HepG2 (cell line): ENCODE measurements at places on chromosomes 11 and 22. TPM values are rescaled to one million over a fixed set of nuclear protein-coding genes. Genes with fewer than 3 reads are reported as not detected.

GRCh38 chr22:42933485-42934091, 76.5 kb upstream of the ARFGAP3 start:
- H3K4me3 ChIP-seq: no peak overlapping the region
- H3K27me3 ChIP-seq: no peaks in the 10 kb centered on the region
- peaks cover 8% of the 10 kb centered on the region for H3K36me3 ChIP-seq
- DNase-seq: peak; percentile 33

DNA sequence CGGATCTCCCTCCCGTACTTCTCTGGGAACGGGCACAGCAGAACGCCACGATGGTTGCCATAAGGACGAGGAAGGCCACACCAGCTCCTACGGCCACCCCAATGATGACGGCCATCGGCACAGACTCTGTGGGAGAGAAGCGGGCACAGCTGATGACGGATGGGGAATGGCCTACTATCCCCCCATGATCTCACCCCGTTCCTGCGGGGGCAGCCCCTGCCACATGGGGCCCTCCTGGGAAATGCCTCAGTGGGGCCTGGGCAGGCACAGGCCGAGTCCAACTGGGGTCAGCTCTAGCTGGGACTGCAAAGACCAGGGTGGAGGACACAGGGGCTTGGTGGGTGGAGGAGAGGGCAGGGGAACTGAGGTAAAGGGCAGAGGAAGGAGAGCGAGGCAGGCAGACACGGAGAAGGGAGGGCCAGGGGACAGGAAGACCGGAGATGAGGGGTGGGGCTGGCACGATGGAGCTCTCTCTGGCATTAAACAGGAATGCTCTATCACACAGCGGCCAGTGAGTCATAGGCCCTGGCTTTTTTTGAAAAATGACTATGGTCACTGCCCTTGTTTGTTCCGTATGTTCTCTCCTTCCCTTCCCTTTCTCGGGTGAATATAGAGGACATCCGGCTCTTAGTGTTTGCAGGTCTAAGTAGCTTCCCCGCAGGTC, 76.0 kb downstream of the ST3GAL4 start:
- DNase-seq: peak; percentile 27
- H3K36me3 ChIP-seq: no peaks in the 10 kb centered on the region
- H3K27me3 ChIP-seq: no peaks in the 10 kb centered on the region; the same call in 1 of the 2 replicates
- peaks cover 11% of the 10 kb centered on the region for H3K4me1 ChIP-seq
- no peak overlapping the region for H3K27ac ChIP-seq

DNA sequence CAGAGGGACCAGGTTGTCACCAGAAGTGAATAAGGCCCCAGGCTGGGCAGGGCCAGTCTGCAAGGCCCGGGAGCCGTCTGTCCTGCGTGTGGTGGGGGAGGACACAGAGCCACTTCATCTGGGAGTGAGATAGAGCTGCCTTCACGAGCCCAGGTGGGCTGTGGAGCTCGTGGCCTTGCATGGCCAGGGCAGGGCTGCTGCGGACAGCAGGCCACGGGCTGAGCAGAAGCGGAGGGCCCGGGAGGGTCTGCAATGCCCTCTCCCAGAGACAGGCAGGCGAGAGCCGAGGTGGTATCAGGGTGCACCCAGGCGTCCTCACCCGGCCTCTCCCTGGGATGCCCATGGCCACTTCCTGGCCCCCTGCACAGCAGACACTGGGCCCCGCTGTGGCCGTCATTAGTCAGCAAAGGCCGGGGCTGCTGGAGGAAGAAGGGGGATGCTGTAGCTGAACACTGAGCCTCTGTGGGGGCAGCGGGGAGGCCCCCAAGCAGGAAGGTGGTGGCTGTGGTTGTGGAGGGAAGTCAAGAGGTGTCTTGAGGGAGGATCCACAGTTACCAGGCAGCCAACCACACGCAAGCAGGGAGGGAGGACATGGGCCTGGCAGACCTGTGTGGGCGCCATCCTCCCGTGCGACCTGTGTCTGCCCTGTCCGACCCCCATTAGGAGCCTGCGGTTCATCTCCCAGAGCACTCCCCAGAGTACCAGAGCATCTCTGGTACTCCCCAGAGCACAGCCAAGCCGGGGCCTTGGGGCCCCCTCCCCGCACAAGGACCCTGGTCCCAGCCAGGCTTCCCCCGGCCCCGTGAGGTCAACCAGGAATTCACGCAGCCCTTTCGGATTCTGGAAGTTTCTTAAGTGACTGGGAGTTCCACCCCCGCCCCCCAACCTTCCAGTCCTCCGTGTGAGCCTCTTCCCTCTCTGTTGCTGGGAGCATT, 1109.5 kb downstream of the BRD1 start:
- DNase-seq: no peak
- H3K27me3 ChIP-seq: no peaks in the 10 kb centered on the region
- no peak overlapping the region for H3K4me3 ChIP-seq
- peaks cover 17% of the 10 kb centered on the region for H3K36me3 ChIP-seq
- no peak overlapping the region for H3K27ac ChIP-seq
- no peaks in the 10 kb centered on the region for H3K4me1 ChIP-seq

- H3K36me3 ChIP-seq: no peaks in the 10 kb centered on the region
- no peak overlapping the region for H3K27ac ChIP-seq
- peaks cover 40% of the 10 kb centered on the region for H3K4me1 ChIP-seq
- DNase-seq: no peak
- H3K27me3 ChIP-seq: peaks cover 58% of the 10 kb centered on the region
These were observed 1.5 kb downstream of the A4GALT start for GRCh38 chr22:42719133-42719532.

DNA sequence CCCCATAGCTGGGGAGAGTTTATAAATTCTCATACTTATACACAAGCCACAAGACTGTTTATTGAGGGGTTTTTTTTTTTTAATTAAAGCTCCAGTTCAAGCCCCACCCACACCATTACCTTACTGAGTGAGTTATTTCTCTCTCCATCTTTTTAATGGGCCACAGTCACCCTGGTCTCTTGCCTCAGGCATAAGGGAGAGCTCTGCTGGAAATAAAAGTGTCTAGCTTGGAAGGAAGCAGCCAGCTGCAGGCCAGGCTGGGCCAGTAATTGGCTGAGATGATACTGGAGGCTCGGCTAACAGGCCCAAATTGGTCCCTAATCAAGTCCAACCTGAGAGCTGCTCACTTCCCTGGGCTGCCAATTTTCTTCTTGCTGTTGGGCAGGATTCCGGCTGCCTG, 174.1 kb downstream of the INSC start:
- H3K36me3 ChIP-seq: no peaks in the 10 kb centered on the region
- DNase-seq: no peak
- no peak overlapping the region for H3K27ac ChIP-seq
- H3K4me3 ChIP-seq: no peak overlapping the region
- no peaks in the 10 kb centered on the region for H3K27me3 ChIP-seq
- no peaks in the 10 kb centered on the region for H3K4me1 ChIP-seq

Gene MMP27
- not detected in 2 replicates for total RNA-seq

- DNase-seq: no peak
- H3K27ac ChIP-seq: no peak within 1 kb of the TSS
- no peak within 1 kb of the TSS for H3K4me3 ChIP-seq
- peaks cover 5% of the 10 kb centered on the region for H3K4me1 ChIP-seq
- H3K27me3 ChIP-seq: peaks cover 7% of the 10 kb centered on the region; the same call in 1 of the 2 replicates
These were observed at the start of gene TSPAN18 for GRCh38 chr11:44726283-44727113. TSS of gene TSPAN18 (plus strand) at chr11:44726962. CDS start at chr11:44906417, 179,455 bp downstream.

DNA sequence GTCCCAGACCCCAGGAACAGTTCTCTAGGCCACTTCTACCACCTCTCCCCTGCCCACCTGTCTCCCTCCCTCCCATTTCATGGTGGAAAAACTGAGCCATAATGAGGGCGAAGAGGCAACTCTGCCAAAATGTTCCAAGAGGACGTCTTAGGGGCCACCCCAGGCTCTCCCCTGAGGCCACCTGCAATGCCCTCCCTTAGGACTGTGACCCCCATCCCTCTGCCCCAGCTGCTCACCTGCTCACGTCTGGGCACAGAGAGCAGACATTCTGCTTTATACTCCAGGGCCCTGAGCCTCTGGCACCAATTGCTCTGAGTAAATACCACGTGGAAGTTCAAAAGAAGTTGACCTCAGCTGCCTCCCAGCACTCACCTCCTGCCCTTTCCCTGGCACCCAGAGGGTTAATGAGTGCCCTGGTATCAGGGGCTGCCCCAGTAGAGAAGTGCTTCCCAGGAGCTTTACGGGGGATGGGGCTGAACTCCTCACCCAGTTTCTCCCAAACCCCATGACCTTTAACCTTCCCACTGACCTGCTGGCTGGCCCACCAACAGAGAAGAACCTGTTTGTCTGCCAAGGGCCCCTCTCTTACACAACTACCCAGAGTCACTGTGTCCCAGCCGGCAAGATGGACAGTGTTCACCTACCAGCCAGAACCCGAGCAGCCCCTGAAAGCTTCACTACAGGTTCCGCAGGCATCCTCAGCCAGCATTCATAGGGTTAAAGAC, 627 bp upstream of the APOA5 start:
- H3K27ac ChIP-seq: peak overlapping the region; percentile 87
- H3K4me1 ChIP-seq: peaks cover 90% of the 10 kb centered on the region
- DNase-seq: peak; percentile 63
- H3K4me3 ChIP-seq: peak overlapping the region; percentile 57
- H3K27me3 ChIP-seq: no peaks in the 10 kb centered on the region

Gene CATSPER1
- not detected in 2 replicates for total RNA-seq

GRCh38 chr11:121741761-121742361, 289.1 kb upstream of the SORL1-AS1 start:
- H3K27ac ChIP-seq: no peak overlapping the region
- H3K4me1 ChIP-seq: no peaks in the 10 kb centered on the region
- H3K4me3 ChIP-seq: no peak overlapping the region
- DNase-seq: no peak
- H3K27me3 ChIP-seq: no peaks in the 10 kb centered on the region

Gene OR8D4
- not detected in 2 replicates for total RNA-seq

- no peaks in the 10 kb centered on the region; the same call in none of the 2 replicates for H3K27me3 ChIP-seq
- no peak overlapping the region for H3K27ac ChIP-seq
- H3K36me3 ChIP-seq: no peaks in the 10 kb centered on the region
These were observed 65.9 kb downstream of the PRR5L start for GRCh38 chr11:36361901-36362391.

Gene ACTN3
- 0.04 TPM in 1 of 2 replicates, not detected in the other for total RNA-seq

DNA sequence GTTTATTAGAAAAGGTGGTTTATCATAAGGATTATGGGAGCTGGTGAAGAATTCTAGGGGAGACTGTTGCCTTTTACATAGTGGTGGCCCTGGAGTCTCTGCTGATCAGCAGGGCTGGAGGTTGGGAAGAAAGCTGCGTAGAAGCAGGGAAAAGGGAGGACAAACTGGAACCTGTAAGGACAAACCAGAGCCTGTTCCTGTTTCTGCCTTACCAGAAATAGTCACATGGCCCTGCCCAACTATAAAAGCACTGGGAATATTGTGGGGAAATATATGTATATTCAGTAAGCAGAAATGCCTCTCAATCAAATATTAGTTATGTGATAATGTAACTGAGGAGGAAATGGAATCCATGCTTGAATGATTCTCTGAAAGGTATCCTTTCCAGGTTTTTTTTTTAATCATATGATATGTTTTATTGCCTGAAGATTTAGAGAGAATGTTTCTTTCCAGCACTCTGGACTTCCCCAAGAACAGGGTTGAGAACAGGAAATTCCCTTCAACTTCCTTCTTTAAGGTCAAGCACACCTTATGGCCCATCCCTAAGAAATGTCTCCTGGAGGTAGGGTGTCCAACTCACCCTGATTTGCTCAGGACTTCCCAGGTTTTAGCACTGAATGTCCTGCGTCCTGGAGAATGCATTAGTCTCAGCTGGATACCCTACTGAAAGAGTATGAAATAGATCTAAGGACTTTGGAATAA, 33.9 kb upstream of the SCUBE2 start:
- H3K4me3 ChIP-seq: no peak overlapping the region
- no peaks in the 10 kb centered on the region for H3K36me3 ChIP-seq
- H3K27ac ChIP-seq: no peak overlapping the region
- no peak for DNase-seq
- no peaks in the 10 kb centered on the region for H3K27me3 ChIP-seq

Gene POU2AF1
- 1.8 and 1.9 TPM in 2 replicates for total RNA-seq

Gene CCDC81
- total RNA-seq: 0.15 and 0.18 TPM in 2 replicates

DNA sequence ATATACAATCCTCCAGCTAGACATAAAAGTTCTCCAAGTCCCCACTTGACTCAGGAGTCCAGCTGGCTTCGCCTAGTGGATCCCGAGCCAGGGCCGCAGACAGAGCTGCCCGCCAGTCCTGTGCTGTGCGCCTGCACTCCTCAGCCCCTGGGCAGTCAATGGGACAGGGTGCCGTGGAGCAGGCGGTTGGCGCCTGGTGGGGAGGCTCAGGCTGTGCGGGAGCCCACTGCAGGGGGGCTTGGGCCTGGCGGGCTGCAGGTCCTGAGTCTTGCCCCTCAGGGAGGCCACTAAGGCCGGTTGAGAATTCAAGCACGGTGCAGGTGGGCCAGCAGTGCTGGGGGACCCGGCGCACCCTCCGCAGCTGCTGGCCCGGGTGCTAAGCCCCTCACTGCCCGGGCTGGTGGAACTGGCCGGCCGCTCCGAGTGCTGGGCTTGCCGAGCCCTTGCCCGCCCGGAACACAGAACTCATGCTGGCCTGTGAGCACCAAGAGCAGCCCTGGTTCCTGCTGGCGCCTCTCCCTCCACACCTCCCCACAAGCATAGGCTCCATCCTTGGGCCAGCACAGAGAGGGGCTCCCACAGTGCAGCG, 884.8 kb upstream of the LRRC4C start:
- H3K27ac ChIP-seq: no peak overlapping the region
- H3K36me3 ChIP-seq: no peaks in the 10 kb centered on the region
- no peaks in the 10 kb centered on the region for H3K4me1 ChIP-seq
- no peaks in the 10 kb centered on the region for H3K27me3 ChIP-seq
- no peak for DNase-seq
- H3K4me3 ChIP-seq: no peak overlapping the region

Gene FAM180B
- 0.40 and 0.42 TPM in 2 replicates for total RNA-seq

Gene NXPE4
- total RNA-seq: not detected in 2 replicates

Gene GRK3
- total RNA-seq: 16.7 and 23.6 TPM in 2 replicates

DNA sequence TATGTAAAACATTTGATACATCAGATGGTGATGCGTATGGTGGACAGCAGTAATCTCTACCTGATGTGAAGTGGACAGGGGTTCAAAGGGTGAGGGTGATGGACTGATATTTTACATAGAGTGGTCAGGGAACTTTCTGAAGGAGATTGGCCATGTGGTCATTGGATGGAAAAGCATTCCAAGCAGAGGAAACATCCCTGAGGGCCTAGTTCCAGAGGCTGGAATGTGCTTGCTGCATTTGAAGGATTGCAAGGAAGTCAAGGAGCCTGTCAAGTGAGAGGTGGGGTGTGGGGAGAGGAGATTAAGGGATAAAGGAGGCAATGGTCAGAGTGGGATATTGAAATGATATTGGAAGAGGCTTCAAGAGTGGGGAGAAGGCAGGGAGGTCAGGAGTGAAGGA, 151.9 kb upstream of the NTM start:
- H3K4me1 ChIP-seq: no peaks in the 10 kb centered on the region
- no peak for DNase-seq
- no peak overlapping the region for H3K4me3 ChIP-seq
- H3K27me3 ChIP-seq: peaks cover 6% of the 10 kb centered on the region; the same call in 1 of the 3 replicates
- H3K36me3 ChIP-seq: no peaks in the 10 kb centered on the region

Gene OR10D3
- not detected in 2 replicates for total RNA-seq

DNA sequence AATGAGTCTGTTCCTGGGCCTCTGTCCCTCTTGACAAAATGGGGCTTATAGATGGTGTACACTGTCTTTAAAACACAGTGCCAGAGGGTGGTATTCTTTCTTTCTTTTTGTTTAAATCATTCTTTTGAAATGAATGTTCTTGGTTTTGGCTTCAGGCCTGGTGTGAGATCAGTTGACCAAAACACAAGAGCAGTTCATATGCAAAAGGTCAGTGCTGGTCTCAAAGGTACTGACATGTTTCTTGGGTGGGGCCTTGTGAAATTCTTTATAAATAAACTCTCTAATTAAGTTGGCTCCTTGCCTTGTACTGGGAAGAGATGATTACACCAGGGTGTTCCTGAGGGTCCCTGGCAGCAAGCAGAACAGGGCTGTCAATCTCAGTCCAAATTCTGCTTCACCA, 110.0 kb downstream of the FBXO7 start:
- H3K4me1 ChIP-seq: peaks cover 60% of the 10 kb centered on the region
- peak overlapping the region; percentile 71 for H3K27ac ChIP-seq
- no peaks in the 10 kb centered on the region for H3K36me3 ChIP-seq
- no peak for DNase-seq
- H3K4me3 ChIP-seq: no peak overlapping the region

Gene APLNR
- not detected in 2 replicates for total RNA-seq

Gene C11orf87
- not detected in 2 replicates for total RNA-seq

Gene GSTT2B
- 0.53 and 1.5 TPM in 2 replicates for total RNA-seq

Gene OPCML
- not detected in 2 replicates for total RNA-seq
